ENCODE measurements at places on chromosomes 12 and 14.

- peak; percentile 92 for DNase-seq
These were observed 46.1 kb upstream of the OTOGL start for GRCh38 chr12:80053051-80053790.

DNA sequence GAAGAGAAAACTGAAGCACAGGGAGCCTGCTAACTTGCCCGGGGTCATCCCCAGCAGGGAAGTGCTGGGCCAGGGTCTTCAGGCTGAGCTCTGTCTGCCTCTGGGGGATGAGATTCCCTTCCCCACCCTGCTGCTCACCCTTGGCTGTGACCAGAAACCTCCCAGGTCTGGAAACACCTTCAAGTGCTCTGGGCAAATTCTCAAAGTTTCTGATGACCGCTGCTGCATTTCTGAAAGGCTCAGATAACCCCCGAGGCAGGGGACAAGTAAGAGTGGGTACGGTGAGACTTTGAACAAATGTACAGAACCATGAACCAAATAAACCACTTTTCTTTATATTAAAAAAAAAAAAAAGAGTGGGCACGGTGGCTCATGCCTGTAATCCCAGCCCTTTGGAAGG lies 41.3 kb downstream of the LTBP2 start:
- DNase-seq = no peak

- no peak for DNase-seq
These were observed 15.8 kb downstream of the DIP2B start for GRCh38 chr12:50520416-50521207.

DNA sequence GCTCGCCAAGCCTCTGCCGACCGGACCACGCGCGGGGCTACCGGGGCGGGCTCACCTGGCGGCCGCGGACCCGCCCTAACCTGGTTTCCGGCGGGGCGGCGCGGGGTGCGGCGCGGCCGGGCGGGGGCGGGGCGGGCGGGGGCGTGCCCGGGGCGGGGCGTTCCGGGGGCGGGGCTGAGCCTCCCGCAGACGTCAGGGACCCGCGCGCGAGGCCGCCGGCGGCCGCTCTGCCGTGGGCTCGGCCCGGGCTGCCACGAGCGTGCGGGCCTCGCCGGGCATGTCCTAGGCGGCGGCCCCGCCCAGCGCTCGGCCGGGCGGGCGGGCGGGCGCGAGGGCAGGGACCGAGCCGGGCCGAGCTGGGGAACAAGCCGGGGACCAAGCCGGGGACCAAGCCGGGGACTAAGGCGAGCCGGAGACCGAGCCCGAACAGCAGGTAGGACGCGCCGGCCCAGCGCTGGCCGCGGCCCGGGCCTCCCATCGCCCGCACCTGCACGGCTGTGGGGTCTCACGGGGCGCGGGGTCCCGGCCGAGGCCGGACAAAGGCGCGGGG lies at the start of gene CEP170B:
CEP170B (plus strand) TSS at position 188 of the 550 bp plus-strand sequence. CDS start 3,183 bp downstream, outside the sequence.
- DNase-seq = peak; percentile 40

DNA sequence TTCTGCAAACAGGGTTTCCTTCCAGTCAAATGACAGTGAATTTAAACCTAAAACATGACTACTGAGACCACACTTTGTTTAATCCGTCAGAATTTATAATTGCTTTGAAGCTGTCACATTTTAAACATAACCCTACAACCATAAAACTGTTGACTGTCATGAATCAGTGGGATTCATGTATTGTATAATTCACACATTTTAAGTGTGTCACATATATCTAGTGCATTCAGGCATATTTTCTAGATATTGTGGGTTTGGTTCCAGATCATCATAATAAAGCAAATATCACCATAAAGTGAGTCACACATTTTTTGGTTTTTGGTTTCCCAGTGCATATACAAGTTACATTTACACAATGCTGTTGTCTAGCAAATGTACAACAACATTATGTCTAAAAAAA lies 304.4 kb downstream of the TMEM132D start:
- no peak for DNase-seq

DNA sequence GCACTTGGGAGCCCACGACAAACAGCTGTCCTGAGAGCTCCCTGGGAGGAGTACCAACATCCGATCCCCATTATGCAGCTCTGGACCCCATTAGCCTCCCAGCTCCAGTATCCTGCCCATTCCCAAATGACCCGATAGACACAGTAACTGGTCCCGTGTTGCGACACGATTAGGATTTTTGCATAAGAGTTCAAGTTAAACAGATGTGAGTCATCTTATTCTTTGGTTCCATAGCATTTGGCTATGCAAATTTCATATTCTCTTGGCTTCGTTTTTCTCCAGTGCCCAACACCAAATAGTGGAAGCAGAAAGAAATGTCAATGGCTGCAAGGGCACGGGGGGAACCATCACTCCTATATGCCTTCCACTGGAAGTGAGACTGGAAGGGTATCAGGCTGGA lies 43.0 kb upstream of the LRRC10 start:
- peak; percentile 52 for DNase-seq

DNA sequence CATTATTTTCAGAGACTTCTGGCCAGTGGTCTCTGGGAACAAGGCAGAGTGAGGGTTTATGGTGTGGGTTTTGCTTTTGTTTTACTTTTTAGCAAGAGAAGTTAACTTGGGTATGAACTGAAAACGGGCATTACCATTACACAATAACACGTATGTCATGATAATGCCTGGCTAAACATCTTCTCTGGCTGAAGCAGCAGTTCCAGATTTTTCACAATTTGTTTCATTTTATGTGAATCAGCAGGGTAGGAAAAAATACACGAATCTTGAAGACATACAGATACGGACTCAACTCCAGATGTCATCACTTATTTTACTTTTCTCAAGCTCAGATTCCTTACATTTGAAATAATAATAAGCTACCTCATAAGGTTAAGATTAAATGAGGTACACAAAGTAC lies 2.5 kb upstream of the PCNX4 start:
- DNase-seq = no peak

- no peak for DNase-seq
These were observed 137.0 kb downstream of the PTPN11 start for GRCh38 chr12:112555621-112556233.

DNA sequence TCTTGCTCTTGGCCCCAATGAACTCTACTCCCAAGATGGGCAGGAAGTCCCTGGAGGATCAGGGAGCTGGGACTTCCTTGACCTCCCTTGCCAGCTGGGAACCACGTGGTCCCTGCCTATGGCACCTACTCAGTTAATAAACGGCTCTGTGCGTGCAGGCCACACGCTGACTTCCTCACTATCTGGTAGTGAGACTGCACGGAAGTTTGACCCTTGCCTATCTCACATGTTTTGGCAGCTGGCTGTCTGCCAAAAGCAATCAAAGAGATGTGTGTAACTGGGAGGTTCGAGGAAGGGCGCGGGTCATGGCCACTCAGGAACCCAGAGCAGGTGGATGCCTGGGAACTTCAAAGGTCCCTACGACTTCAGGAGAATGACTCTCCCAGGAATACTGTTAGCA lies 57.9 kb downstream of the RFLNA start:
- no peak for DNase-seq

DNA sequence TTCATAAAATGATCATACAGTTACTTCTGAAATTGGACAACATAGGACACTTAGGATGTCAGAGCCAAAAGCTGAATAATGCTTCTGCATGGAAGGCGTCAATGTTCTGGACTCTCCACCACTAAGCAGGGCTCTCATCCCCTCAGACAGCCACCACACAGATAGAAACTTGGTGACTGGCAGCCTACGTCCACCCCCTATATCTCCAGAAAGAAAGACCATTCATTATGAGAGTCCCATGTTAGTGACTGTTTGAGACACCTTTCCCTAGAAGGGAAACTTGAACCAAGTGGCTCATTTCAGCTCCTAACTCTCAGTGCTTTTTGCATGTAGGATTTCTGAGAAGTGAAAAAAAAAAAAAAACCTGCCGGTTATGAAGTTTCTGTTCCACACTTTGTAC lies 251.0 kb upstream of the FKBP4 start:
- no peak for DNase-seq

- DNase-seq = no peak
These were observed 125.6 kb upstream of the RPH3A start for GRCh38 chr12:112665958-112666357.

DNA sequence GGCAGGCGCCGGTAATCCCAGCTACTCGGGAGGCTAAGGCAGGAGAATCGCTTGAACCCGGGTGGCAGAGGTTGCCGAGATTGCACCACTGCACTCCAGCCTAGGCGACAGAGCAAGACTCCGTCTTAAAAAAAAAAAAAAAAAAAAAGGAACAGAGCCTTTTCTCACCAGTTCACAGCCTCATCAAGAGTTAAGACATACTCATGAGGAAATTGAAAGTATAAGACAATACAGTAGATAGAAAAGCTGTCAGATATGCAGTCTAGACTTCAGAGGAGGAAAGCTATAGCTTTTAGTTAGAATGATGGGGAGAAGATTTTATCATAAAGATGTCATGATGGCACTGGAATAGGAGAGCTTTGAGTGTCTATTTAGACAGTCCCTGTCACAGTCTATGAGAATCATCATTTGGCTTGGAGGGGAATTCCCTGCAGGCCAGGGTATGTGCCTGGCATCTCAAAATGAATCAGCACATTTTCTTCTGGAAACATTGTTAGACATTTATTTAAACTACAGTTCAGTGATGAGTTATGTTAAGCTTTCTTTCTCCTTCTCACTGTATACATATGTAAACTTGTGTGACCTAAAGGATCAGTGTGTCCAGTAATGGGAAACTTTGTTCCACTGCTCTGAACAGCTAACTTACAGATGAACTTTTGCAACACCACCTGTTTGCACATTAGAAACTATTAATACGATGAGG lies 2.9 kb upstream of the RAB35 start:
- DNase-seq = peak; percentile 70

Data from iris pigment epithelial cell (primary cell).